ENCODE measurements at places on chromosomes 7 and 10.

GRCh38 chr10:131737543-131738395 lies 163.0 kb upstream of the PPP2R2D start:
- no peak for DNase-seq

GRCh38 chr7:34727464-34727995 lies 69.5 kb downstream of the NPSR1 start:
- no peak for DNase-seq

- DNase-seq, result no peak
Observed at GRCh38 chr7:127582361-127582760, 3.0 kb downstream of the GCC1 start.

DNA sequence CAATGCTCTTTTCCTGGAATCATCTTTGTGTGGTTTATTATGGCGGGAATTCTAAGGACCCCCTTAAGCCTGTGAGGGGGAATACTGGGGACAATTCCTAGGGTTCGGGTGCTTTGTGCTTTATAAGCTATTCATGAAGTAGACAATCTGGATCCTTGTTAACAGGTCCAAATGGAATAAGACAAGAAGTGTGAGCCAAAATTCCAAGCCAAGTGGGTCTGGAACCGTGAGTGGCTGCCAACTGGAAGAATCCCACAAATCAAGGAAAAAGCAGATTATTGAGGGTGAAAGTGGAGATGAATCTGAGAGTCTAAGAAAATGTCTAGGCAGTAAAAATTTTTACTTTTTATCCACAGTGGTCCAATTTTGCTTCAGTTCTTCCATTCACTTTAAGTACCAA lies 136.8 kb downstream of the MDFIC start:
- peak; percentile 25 for DNase-seq

- peak; percentile 45 for DNase-seq
Observed at GRCh38 chr7:150322833-150323681, at the start of the genes ACTR3C and LRRC61. Gene ACTR3C (minus strand): TSS chr7:150323545. CDS start chr7:150295296, 28,249 bp downstream. Gene LRRC61 (plus strand): TSS chr7:150323355. CDS start chr7:150336862, 13,507 bp downstream.

DNA sequence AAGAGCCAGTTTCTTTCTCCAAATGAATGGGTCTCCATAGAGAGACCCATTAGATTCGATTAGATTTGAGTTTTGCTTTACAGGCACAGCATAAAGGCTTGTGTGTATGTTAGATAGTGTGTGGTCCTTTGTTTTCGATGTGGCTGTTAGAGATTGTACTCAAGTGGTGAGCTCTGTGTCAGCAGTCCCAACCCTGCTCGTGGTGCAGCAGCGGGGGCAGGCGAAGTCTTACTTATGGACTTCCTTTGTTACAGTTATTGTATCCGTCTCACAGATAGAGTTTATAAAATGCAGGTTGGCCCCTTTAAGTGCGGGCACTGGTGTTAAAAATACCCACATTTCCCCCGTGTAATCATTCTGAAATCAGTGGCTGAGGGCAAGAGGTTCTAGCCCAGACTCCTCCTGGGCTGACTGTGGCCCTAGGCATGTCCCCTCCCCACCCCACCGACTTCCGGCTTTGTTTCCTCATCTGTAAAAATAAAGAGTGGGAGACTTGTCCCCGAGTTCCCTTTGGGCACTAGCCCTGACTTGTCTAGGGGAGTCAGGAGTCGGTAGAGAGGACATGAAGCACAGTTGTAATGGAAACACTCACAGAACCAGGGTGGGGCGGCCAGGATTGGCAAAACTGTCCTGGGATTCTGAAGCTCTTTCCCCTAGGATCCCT lies 28.6 kb downstream of the MTURN start:
- DNase-seq, result no peak

- DNase-seq, result peak; percentile 60
Observed at GRCh38 chr7:80439894-80440821, 71.7 kb downstream of the GNAT3 start.

DNA sequence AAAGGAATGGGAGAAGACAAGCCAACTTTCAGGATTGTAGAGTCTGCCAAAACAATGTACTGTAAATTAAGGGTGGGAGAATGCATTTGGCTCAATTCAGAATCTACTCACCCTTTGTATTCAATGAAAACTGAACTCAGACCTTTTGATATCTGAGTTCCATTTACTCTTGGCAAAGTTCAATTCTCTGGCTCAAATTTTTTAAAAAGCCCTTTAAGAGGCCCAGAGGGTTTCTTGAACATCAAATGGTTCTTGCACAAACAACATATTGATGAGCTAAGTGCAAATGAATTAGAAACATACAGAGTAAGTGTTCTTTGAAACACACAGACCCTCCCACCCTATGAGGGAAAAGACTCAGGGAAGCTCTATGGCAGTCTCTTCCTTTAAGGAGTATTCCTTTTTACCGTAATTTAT lies 5.2 kb upstream of the XPNPEP1 start:
- DNase-seq, result no peak

DNA sequence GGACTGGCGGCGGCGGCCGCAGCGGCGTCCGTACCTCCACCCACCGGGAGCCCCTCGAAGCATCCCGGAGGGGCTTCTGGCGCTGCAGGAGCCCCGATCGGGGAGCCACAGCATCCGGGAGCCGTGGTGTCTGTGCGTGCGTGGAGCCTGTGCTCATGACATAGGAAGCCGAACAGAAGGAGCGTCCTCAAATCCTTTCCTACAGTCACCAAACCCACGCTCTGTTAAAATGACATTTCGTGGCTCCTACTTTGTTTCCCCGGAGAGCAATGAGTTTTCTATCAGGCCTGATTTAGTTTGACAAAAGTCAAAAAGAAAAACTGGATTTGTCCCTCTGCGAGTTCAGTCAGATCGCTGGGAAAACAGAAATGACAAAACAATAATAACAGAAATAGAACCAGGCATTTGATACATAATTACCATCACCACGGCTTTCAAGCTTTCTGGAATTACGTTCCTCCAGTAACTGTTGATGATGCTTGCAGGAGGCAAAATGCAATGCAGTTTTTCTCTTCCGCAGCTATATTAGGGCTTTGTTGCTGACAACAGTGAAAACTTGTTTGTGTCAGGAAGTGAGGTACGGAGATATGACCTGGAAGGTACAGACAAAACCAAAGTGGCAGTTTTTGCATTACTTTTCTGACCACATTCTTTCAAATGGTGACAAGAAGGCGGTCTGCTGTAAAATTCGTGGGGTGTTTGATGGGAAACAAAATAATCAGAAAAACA lies 219.3 kb upstream of the MKLN1 start:
- DNase-seq, result no peak

GRCh38 chr7:213324-213993 lies 21.1 kb downstream of the FAM20C start:
- DNase-seq, result no peak

- no peak for DNase-seq
Observed at GRCh38 chr7:3575753-3576531, 274.9 kb downstream of the SDK1 start.

DNA sequence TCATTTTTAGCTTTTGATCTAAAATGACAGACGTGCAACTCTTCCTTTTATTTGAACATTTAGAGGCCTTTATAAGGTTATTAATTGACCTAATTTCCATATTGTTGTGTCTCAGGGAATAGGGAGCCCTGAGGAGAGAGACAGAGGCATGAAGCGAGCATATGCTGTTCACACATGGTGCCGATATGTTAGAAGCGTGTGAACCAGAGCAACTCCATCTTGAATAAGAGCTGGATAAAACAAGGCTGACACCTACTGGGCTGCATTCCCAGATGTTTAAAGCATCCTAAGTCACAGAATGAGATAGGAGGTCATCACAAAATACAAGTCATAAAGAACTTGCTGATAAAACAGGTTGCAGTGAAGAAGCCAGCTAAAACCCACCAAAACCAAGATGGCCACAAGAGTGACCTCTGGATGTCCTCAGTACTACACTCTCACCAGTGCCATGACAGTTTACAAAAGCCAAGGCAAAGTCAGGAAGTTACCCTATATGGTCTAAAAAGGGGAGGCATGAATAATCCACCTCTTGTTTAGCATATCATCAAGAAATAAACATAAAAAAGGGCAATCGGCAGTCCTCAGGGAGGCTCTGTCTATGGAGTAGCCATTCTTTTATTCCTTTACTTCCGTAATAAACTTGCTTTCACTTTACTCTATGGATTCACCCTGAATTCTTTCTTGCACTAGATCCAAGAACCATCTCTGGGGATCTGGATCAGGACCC lies 80.1 kb downstream of the SEC61G start:
- DNase-seq, result no peak

DNA sequence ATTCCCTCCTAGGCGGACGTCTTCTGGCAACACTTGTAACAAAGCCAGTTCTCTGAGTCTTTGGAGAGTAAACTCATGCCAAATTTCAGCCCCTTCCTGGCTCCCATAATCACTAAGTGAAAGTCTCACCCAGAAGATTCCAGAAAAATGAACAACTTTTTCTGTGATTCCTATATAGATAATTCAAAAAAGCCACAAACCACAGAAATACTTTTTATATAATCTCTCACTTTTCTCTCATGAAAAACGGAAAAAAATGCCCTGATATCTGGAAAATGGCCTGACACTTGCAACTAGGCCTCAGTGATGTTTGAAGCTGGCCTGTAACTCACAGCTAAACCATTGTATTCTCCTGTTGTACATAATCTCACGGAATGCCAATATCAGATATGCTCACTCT lies 296.2 kb downstream of the HTR7 start:
- no peak for DNase-seq

DNA sequence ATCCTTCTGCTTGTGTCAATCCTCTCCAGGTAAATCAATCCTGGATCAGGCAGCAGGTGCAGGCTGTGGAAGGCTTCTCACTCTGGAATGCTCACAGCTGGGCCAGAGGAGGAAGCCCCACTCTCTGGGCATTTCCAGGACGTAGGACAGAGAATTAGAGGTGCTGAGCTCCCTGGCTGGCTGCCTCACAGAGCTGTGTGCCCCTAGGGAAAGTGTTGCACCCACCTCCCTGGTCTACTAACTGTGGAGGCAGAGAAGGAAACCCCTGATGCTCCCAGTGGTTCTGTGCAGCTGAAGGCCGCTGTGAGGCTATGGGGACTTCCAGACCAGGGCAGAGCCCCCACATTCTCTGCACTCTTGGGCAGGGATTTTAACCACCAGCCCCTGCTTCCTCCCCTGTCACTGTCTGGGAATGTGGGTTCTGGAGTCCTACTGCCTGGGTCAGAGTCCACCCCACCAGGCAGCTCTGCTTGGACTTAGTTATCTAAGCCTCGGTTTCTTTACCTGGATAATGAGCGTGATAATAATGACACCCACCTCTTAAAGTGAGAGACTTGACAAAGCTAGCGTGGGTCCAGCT lies 73.5 kb upstream of the EEPD1 start:
- no peak for DNase-seq

GRCh38 chr10:132924046-132924952 lies 18.1 kb downstream of the CFAP46 start:
- no peak for DNase-seq

- DNase-seq, result no peak
Observed at GRCh38 chr7:130899638-130900401, 165.8 kb upstream of the KLF14 start.

GRCh38 chr10:33273295-33274002 lies 61.0 kb downstream of the NRP1 start:
- DNase-seq, result peak; percentile 82

DNA sequence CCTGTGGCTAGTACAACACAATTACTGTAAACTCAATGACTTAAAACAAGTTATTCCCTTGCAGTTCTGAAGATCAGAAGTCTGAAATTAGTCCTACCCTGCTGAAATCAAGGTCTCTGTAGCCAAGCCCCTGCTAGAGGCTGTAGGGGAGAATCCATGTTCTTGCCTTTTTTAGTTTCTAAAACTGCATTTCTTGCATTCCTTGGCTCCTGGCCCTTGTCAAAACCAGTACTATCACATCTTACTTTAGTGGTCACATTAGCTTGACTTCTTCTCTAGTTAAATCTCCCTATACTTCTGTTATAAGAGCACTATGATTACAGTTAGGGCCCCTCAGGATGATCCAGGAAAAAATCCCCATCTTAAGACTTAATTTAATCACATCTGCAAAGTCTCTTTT lies 567.0 kb downstream of the GFRA1 start:
- DNase-seq, result no peak

DNA sequence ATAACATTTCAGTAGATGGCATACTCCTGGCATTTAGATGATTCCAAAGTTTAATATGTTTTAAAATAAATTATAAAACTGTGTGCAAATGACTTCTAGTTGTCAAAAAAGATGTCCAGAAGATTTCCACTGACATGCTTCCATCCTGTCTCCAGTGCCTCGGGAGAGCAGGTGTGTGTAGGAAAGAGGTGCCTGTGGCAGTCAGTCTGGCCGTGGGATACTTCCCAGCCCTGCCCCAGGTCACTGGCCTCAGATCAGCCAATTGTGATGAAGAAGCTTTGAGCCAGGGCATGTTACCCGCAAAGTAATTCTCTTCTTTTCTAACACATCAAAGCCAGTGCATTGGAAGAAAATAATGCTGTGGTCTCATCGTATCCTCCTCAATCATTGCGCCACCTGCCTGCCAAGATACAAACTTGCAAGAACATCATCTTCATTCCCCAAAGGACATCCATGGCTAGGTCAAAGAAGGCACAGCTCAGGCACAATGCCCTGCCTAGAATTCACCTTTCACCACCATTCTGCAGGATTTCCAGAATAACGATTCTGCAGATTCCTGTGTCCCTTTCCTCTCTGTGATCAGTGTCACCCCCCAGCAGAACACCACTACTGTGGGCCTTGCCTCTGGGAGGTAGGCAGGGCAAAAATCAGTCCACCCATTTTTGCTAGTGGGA lies 6.3 kb upstream of the KCNMA1 start:
- no peak for DNase-seq

GRCh38 chr10:70234668-70235447 lies 1.6 kb upstream of the PPA1 start:
- DNase-seq, result no peak

- DNase-seq, result no peak
Observed at GRCh38 chr7:18225067-18225466, 197.4 kb upstream of the PRPS1L1 start.

DNA sequence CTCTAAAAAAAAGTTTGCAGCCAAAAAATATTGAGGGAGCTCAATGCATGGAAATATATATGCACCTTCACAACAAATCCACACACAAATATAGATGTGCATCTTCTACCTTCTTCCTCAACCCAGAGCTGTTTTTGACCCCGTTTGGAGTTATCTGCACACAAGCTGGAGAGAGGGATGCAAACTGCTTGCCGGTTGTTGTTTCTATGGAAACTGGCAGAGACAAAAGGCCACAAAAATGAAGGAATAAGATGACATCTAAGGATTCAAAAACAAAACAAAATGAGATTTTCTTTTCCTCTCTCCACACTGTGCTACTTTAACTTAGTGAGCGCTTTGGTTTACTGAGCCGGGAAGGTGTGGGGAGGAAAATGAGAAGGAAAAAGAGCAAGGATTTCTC lies 210.2 kb upstream of the AGK start:
- no peak for DNase-seq

- DNase-seq, result no peak
Observed at GRCh38 chr7:158108646-158109293, 478.9 kb downstream of the PTPRN2 start.

DNA sequence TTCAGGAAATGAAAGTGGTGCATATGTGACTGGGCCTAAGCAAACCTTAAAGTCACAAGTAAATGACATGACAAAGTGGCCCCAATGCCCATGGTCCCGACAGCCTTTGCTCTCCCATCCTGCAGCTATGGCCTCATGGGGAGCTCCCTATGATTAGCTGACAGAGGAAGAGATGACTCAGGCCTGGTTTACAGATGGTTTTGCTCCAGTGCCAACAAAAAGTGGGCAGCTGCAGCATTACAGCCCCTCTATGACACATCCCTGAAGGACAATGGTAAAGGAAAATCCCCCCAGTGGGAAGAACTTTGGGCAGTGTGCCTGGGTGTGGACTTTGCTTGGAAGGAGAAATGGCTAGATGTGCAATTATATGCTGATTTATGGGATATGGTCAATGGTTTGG lies 105.1 kb upstream of the ADCY1 start:
- no peak for DNase-seq

- DNase-seq, result no peak
Observed at GRCh38 chr7:29977886-29978651, 11.5 kb downstream of the SCRN1 start.

Data from femur (tissue), 1 donor.